Omental fat pad (tissue), 4 donors: ENCODE measurements at places on chromosomes 7 and 10.
A peak's percentile ranks its signal among the peaks of the same experiment; 100 is the strongest.

GRCh38 chr7:64685741-64686140 is 19.8 kb downstream of the ZNF107 start:
- no peak for DNase-seq

DNA sequence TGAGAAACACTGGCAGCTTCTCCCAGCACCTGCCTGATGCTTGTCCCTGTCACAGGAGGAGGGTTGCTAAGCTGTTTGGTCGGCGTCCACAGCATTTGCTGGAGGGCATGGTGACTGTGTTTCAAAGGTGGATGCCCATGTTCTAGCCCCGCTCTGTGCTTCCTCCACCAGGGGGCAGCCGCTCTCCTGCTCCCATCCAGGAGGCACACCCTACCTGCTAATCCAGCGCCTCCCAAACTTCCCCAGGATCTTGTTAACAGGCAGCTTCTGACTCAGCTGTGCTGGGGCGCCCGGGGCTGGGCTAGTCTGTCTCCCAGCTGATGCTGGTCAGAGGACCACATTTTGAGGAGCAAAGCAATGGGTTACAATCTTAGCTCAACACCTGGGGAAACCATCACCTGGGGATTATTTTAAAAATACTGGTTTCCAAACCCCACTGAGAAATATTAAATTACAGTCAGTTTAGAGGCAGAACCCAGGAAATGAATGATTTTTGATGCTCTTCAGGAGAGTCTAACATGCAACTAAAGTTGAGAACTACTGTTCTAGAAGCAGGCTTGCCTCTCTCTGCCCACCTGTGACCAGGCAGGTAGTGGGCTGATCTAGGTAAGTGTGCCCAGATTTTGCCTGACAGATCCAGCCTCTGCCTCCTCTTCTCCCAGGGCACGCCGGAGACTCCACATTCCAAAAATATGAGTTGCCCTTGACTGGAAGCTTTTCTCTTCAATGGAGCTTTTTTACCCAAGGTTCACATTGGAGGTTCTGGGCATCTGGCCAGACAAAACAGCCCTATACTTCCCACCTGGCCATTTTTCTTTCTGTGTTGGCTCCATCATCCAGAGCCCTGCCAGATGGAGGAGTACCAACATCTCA is 92.7 kb upstream of the GPR26 start:
- no peak for DNase-seq

- DNase-seq, result no peak
These were observed 55.2 kb upstream of the FRMD4A start for GRCh38 chr10:14385596-14386593.

DNA sequence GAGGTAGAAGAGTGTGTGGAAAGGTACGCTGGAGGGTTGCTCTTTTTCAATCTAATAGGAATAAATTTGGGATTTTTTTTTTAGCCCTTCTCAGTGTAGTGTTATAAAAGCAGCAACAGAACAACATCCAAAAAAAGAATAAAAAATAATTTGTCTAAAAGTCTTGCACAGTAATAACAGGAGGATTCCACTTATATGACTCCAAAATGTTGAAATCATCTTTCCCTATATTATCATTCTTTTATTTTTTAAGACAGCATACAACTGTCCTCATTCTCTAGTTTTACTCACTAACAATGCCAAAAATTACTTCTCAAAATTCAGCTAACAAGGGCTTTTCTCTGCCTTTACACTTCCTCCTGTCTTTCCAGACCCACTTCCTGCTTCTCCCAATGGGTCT is 27.8 kb downstream of the IL2RA start:
- no peak for DNase-seq

GRCh38 chr7:96654630-96655188 is 54.9 kb downstream of the SEM1 start:
- no peak for DNase-seq

DNA sequence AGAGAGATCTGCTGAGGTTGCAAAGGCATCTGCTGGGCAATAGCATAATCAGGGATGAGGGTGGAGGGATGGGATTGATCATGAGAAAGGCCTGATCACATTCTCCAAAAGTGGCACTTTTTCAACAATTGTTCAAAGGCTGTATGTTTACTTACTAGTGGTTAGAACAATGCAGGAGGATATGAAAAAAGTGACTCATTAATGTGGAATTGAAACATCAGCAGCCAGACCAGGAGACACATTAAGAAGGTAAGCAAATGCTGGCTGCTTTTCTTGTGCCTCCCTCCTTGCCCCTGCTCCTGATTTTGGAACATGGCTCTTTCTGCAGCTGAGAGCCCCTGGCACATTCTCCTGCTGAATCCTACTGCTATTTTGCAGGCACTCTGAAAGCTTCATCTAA is 63.5 kb downstream of the FAM204A start:
- no peak for DNase-seq

DNA sequence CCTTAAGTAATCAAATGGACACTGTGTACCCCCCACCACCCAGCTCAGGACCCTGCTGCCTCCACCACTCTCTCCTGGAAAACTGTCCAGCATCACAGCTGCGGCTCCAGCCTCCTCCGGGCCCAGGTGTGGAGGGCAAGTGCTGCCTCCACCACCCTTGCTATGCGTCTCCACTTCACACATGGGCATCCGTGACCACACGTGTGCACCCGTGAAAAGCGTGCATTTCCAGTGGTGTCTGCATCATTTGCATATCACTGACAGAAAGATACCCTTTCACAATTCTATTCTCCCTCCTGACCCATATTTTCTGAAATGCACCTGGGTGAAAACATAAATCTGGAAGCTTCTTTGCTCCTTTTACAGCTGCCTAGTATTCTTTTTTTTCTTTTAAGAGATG is 89.7 kb upstream of the PDGFA start:
- no peak for DNase-seq

GRCh38 chr10:104337985-104338735 is at the start of gene ITPRIP:
TSS of gene ITPRIP (minus strand) at chr10:104338465. CDS start at chr10:104316051, 22,414 bp downstream.
- peak; percentile 74 for DNase-seq

- no peak for DNase-seq
These were observed 179.3 kb downstream of the ABCA13 start for GRCh38 chr7:48350515-48350914.

DNA sequence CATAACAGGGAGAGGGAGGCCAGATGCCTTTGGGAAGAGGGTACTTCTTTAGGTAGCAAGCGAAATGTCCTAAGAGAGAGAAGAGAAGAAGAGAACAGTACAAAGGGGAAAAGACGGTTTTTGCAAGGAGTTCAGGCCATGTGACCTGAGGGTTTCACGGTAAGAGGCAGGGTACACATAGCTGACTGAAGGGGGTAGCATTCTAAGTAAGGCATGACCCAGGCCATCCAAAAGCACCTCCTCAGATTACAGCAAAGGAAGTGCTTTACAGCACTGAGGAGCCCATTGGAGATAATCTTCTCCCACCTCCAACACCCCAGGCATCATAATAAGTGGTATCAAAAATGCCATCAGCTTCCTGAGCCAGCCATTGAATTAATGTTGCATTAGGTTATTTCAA is 258.2 kb upstream of the NPY start:
- DNase-seq, result no peak

DNA sequence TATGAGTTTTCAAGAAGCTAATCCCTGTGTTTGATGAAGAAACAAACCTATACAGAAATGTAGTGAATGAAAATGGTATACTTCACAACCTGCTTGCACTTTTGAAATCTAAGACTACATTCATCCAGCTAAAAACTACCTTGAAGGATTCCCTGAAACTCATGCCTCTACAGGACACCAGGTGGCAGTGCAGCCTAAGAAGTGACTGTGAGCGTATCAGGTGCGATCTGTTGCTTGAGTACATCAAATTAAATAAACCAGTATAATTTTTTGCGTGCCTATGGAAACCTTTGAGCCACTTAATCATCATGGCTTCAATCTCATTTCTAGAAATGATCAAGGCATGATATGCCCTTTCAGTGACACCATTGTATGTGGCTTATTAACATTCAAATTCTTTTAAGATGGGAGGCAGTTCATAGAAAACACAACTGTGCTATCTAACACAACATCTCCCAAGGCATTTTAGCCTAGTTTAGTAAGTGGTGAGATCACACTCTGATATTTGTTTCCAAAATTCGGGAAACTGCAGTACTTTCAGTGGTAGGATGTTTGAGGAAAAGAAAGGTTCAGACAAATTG is 57.4 kb downstream of the PPP1R17 start:
- peak; percentile 51 for DNase-seq

DNA sequence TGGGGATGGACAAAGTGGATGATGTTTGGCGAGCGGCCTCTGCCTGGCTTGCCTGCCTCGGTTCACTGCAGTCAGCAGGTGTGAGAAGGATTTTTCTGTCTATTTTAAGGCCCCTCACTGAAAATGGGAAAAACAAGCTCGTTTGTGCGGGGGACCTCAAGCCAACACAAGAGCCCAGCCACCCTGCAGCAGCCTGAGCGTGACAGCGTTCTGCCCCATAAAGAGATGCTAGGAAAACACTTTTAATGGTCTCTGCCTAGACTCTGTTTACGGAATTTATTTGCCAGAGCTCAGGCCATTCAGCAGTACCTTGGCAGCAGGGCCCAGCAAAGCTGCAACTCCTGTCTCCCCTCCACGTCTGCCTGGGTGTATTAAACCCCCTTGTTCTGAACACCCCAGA is 131.7 kb downstream of the GRK5 start:
- no peak for DNase-seq

GRCh38 chr7:47313564-47313963 is 268.3 kb downstream of the TNS3 start:
- no peak for DNase-seq

GRCh38 chr10:90999512-91000172 is 78.8 kb upstream of the ANKRD1 start:
- DNase-seq, result no peak

DNA sequence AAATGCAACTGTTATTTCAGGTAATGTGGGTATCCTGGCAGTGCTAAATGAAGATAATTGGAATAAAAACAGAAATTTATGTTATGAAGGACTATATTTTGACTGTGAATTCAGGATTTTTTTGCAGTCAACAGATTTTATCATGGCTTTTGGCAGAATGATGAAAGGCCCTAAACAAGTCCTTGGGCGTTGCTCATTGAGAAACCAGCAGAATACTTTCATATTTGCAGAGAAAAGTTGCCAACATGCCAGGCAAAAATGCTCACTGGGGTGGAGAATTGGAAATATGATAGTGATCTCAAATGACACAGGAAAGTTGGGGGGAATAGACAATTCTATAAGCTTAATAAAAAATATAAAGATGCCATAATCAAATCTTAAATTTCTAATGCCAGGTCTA is 121.1 kb downstream of the GPR85 start:
- DNase-seq, result no peak

- peak; percentile 36 for DNase-seq
These were observed 851 bp upstream of the GOT1 start for GRCh38 chr10:99431190-99431760.

DNA sequence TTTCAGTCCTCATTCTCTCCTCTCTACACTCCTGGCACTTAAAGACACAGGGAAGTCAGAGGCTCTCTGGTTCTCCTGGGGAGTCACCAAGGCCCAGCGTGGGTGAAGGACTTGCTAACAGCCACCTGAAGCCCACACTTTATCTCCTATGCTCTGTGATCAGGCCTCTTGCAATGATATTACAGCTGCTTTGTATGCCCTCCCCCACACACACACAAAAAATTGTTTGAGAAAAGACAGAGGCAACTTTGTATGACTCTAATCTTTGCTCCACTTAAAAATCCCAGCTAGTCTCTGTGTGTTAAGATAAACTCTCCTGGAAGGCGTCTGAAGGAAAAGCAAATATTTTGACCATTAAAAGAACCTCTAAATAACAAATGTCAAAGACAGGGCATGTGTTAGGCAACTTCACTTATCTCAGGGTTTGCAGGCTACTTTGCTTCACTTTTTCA is 507.2 kb downstream of the TNS3 start:
- no peak for DNase-seq

- no peak for DNase-seq
These were observed 139.0 kb downstream of the LRRN3 start for GRCh38 chr7:111229916-111230315.

DNA sequence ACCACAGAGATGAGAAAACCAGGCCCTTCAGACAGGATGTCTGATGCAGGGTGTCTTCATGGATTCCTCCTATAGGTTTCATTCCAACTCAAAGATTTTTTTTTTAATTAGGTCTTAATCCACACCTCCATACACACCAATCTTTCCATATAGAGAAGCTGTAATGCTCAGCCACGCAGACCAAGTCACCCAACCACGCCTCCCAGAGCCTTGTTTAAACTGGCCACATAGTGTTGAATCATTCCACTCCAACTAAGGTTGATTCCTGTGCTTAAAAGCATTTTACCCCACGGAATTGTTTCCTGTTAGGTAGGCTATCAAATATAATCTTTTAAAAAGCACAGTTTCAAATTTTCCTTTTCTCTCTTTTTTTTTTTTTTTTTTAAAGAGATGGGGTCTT is 153.6 kb downstream of the TYW1B start:
- no peak for DNase-seq

GRCh38 chr7:4050126-4050660 is 631.9 kb upstream of the FOXK1 start:
- DNase-seq, result no peak

- no peak for DNase-seq
These were observed 256.8 kb upstream of the FZD8 start for GRCh38 chr10:35898716-35899440.

DNA sequence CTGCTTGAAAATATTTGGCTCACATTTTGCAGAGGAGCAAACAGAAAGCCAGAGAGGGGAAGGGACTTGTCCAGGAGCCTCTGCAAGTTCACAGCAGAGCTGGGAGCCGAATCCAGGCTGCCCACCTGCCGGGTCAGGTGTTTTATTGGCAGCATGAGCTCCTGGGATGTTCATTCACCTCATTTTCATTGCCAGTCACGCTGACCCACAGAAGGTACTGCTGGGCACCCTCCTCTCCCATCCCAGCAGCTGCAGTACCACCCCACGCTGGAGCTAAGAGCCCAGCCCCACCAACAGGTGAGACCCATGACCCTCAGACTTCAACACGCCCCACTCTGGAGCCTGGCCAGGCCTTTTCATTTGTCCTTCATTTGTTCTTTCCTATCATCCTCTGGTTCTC is 102.7 kb downstream of the GRID1 start:
- DNase-seq, result no peak

DNA sequence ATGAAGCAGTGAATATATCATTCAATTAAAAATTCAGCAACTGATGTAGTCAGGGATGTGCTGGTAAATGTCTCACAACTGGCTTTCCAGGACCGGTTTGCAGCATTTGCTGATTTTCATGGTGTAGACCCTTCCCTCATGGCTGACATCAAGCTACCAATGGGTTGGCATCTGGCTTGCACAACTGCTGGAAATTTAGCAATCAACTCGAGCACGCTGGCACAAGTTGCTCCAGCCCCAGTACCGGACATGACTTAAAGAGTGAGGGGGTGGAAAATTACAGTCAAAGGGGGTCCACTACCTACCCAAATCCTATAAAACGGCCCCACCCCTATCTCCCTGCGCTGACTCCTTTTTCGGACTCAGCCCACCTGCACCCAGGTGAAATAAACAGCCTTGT is 198.4 kb upstream of the NRP1 start:
- no peak for DNase-seq
